H7 (cell line): ENCODE measurements at places on chromosomes 12 and 14.

DNA sequence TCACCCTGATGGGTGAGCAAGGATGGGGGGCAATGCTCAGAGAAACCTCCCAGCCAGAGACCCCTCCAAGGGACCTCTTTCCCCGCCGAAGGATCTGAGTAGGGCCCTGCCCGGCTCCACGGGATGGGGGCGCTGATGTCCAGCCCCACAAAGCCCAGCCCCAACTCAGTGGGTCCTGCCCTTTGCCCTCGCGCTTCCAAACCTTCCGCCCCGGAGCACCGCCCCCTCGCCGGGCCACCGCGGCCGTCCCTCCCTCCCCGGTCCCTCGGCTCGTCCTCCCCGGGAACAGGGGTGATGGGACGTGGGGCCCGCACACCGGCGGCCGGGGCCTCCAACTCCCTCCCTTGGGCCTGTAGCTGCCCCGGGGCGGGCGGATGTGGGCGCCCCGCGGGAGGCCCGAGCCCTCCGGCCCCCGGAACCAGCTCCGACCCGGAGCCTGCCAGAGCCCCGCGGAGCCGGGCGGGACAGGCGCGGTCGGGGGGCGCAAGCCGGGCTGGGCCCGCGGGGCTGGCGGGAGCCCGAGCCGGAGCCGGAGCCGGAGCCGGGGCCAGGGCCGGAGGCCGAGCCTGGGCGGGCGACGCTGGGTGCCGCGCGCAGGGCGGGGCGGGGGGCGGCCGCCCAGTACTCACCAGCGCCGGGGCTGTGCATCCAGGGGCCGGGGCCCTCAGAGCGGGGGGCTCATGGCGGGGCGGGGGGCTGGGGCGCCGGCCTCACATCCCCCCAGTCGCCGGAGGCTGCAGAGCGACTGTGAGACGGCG, 386 bp downstream of the HDAC7 start:
- peak; percentile 92 for DNase-seq

- DNase-seq = no peak
Measured at GRCh38 chr12:62839869-62840660, 94.9 kb downstream of the PPM1H start.

- DNase-seq = no peak
Measured at GRCh38 chr12:66800046-66800445, 121.2 kb upstream of the GRIP1 start.

- no peak for DNase-seq
Measured at GRCh38 chr14:57383125-57383745, 7.2 kb upstream of the NAA30 start.

DNA sequence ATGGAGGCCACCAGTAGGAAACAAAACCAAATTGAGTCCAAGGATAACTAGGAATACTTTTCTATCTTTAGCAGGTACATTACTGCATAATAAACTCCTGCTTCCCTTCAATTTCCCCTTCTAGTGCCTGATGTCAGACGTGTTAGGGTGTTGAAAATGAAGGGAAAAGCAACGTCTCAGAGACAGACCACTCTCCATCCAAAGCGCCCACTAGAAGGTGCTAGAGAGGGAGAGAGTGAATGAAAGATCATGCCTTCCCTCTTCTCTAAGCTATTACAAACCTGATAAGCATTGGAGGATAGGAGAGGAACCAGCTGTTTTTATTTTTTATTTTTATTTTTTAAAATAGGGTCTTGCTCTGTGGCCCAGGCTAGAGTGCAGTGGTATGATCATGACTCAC, 64.1 kb downstream of the ZNF641 start:
- no peak for DNase-seq
